ENCODE measurements at places on chromosomes 16 and 17.

GRCh38 chr17:46935658-46936266 lies 12.8 kb downstream of the GOSR2 start:
- DNase-seq, result no peak

- no peak for DNase-seq
Measured at GRCh38 chr16:58094791-58095574, 34.2 kb downstream of the CFAP20 start.

GRCh38 chr17:39650121-39650579 lies 13.2 kb downstream of the STARD3 start:
- peak; percentile 23 for DNase-seq

DNA sequence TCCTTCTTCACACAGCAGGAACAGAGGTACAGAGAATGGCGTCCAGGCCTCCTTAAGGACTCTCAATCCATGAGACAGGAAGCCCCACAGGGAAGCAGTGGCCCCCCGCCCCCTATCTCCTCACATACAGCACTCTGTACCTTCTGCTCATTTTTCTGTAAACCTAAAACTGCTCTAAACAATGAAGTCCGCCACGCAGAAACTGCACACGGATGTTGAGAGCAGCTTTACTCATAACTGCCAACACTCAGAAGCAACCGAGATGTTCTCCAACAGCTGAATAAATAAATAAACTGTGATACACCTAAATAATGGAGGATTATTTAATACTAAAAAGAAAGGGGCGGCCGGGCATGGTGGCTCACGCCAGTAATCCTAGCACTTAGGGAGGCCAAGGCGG lies 9.9 kb downstream of the TBC1D16 start:
- no peak for DNase-seq

DNA sequence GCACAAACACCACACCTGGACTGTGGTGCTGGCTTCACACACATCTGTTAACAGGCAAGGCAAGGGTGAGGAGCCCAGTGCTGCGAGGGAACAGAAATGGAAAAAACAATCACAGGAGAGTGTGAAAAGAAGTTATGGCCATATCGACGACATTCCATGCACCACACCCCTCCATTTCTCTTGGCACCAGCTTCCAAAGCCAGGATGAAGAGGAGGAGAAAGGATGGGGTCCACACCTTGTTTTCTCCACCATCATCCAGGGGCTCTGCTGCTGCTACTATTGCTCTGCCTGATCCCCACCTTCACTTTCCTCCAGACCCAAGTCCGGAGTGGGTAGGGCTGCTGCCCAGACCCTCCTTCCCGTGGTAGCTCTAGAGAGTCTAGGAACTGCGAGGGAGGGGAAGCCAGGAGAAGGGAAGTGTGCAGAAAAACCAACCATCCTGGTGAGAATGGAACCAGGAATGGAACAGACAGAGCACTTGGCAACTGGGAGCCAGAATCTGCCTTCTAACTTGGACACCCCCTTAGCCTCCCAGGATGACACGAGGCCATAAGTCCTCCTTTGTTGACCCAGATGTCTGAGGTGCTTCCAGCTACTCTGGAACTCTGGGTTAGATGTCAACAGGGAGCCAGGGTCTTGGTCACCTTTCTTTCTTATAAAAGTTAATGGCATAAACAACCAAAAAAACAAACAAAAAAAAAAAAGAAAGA lies 1.2 kb upstream of the PROCA1 start:
- no peak for DNase-seq

All from SHP77 treated with DMSO at 0.1 percent for 48 hours (cell line).